Activated gamma-delta T cell treated with Interleukin-2 at 50 U/mL for 16 hours (primary cell): ENCODE measurements at places on chromosomes 2 and 18.

- DNase-seq = no peak
Observed at GRCh38 chr2:213199871-213200270, 48.5 kb upstream of the IKZF2 start.

- no peak for DNase-seq
Observed at GRCh38 chr2:42722320-42723190, 41.4 kb downstream of the OXER1 start.

GRCh38 chr2:173049831-173050230 lies 25.8 kb upstream of the MAP3K20 start:
- DNase-seq = no peak

DNA sequence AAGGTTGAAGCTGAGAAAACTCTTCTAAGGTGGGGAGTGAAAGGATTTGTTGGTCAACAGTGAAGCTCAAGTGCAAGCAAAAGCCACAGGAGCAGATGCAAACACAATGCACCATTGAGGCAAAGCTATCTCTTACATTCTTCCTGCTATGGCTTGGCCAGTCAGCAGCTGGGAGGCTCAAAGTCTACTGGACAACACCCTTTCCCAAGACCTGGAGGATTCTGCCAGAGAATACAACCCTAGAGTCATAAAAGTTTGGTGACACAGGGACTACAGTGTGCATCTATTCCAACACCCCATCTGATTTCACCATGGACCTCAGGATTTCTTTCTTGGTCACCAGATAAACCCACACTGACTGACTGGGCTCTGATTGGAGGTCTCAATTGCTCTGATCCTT lies 342.0 kb downstream of the HRH4 start:
- no peak for DNase-seq

DNA sequence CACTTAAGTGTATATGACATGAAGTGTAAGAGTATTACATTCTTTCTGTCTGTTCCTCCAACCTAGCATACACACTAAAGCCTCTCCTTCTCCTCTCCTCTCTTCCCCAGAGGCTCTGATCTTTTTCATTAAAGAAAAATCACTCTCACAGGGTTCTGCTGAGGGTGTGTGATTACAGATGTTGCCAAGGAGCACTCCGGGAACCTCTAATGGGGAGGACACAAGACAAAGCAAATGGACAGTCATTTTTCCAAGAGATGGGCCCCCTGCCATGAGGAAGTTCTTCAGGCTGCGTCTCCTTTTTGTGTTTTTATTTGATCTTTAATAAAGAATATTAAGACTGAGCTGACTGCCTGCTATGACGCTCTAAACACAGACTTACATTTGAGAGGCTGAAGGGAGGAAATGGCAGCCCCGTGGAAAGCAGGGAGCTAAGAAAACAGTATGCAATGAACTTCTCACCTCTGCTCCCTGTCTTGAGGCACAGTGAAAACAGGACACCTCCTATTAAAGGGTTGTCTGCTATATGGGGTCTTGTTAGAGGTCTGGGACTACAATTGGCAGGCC lies 578.1 kb downstream of the PIK3C3 start:
- DNase-seq = no peak

DNA sequence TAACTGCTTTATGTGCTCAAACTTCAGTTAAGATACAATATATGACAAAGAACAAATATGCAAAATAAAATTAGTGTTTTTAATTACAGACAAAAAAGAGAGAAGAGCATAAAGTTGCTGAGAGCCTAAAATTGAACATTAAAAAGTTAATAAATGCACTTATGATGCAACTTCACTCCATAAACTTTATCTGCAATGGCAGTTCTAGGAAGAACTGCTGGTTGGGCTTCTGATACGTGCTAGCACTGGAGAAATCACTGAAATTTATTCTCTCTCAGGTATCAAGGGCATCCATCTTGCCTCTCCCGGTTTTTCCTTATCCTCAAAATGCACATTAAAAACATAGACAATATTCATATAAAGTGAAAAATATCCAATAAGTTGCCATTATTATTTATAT lies 35.7 kb downstream of the MYO3B start:
- DNase-seq = no peak
